ENCODE measurements at places on chromosomes 3 and 15. TPM values are rescaled to one million over a fixed set of nuclear protein-coding genes. Genes with fewer than 3 reads are reported as not detected.

GRCh38 chr3:106830334-106830733 is 546.9 kb upstream of the CCDC54 start:
- DNase-seq = no peak

Gene ZNF662
- 5.0 TPM for total RNA-seq

Gene OR5H15
- total RNA-seq = not detected

DNA sequence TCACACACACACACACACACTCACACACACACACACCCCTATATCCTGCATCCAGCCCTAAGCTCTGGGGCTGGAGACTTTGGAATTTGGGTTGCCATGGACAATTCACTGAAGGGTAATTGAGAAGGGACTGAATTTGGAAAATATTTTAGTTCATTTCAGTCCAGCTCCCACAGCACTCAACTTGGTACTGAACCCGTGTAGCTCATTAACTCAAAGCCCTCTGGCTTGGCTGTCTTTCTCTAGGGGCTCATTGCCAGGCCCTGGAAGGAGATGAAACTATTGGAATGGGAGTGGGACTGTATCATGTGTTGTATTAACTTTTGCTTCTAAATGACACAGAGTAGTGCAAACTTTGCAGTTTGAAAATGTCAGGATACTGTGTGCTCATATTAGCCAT is 157.3 kb downstream of the EPHB1 start:
- DNase-seq = no peak

DNA sequence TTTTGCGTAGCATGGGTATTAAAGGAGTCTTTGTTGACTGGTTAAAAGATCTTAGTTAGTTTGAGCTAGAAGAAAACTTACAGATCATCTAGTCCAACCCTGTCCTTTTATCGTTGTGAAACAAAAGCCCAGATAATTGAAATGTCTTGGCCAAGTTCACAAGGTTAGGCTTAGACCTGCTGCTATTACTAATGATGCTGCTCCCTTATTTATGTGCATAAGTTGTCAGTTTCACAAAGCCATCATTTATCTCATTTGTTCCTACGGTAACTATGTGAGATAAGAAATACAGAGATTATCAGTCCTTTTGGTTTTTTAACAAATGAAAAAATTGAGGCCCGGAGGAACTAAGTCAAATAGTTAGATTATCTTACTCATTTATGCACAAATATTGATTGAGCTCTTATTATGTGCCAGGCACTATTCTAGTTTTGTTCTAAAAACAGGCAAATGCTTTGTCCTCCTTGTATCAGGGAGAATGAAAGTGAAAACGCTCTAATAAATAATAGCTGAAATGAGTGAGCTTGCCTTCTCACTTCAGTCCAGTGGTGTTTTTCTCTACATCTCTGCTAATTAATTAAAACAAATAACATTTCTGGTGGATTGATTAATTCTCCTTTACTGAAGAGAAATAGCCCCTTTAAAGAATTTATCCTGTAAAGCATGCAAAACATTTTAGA is 49.1 kb upstream of the TPRG1 start:
- no peak for DNase-seq

Gene MNS1
- total RNA-seq = 1.9 TPM

DNA sequence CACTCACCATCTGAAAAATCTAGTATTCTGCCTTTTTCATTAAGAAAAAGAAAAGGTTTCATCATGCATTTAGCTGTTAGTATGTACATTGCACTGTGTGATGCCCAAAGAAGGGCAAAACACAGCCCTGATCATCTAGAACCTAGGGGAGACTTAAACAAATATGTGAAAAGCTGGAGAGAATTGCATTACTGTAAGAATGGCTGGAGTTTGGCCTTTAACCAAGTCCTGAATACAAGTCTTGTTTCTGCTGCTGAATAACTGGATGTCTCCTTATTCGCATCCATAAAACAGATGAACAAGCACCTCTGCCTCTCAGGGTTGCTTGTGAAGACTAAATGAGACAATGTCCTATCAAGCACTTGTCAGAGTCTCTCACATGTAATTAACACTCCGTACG is 233.4 kb upstream of the LRTM1 start:
- no peak for DNase-seq

DNA sequence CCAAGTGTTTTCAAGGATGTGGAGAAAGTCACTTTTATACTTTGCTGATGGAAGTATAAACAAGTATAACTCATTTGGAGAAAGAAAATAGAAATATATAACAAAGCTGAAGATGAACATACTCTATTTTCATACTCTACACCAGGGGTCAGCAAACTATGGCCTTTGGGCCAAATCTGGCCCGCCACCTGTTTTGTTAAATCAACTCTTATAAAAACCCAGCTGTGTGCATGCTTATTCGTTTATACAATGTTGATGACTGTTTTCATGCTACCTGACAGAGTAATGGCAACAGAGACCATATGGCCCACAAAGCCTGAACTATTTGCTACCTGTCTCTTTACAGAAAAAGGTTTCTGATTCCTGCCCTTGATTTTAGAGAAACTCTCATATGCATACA is 124.0 kb downstream of the NR1D2 start:
- DNase-seq = no peak

Measured in upper lobe of left lung (tissue), 6 donors.